ENCODE measurements at places on chromosomes 7 and 10. TPM values are rescaled to one million over a fixed set of nuclear protein-coding genes. Genes with fewer than 3 reads are reported as not detected.

FAM25C gene
- not detected for total RNA-seq

GRCh38 chr10:82867056-82867455 is 992.1 kb downstream of the NRG3 start:
- DNase-seq, result no peak

SLC18A2 gene
- total RNA-seq, result 0.17 TPM

KCNIP2 gene
- total RNA-seq, result 4.1 TPM

DNA sequence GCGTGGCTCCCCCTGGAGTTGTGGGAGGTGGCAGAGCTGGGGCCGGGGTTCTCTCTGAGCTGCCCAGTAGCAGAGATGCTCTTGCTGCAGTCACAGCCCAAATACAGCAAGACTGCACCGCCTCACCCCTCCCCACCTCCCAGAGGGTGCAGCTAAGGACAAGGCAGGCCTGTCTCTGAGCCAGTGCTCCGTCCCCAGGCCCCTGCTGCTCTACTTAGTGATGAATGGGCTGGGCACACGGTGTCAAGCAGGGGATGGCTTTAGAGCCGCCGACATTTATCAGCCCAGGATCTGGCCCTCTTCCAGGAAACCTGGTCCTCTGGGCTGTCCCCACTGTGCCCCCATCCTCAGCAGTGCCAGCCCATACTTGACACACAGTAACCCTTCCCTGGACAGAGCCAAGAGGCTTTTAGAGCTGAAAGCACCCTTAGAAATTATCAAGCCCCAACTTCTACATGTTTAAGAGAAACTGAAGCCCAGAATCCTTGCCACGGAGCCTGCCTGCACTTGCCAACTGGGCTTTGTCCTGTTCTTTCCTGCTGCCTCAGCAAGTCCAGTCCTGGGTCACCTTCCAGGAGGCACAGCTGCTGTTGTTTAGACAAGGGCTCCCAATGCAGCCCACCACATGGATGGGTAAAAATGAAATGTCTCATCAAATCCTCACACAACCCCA is 137.1 kb upstream of the UNC5B start:
- peak; percentile 16 for DNase-seq

- no peak for DNase-seq
These were observed 16.5 kb downstream of the GRID1 start for GRCh38 chr10:86349940-86350630.

DNA sequence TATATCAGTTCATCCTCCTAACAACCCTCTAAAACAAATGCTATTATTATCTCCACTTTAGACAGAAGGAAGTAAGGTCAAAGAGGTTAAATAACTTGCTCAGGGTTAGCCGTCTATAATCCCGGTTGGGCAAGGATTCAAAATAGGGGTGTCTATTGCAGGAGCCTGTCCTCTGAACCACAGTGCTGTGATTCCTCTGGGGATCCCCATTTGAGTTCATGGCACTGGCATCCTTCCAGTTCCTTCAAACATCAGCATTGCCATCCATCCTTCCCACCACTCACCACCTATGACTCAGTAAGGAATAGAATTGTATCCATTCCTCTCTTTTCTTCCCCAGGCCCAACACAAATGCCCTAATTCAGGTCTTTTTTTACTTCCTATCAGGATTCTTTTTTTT is 25.6 kb downstream of the HPS6 start:
- no peak for DNase-seq

GRCh38 chr7:86199881-86200614 is 443.7 kb upstream of the GRM3 start:
- DNase-seq, result no peak

NACAD gene
- total RNA-seq, result 0.08 TPM

GRCh38 chr10:62437696-62438095 is 63.5 kb downstream of the ZNF365 start:
- no peak for DNase-seq

DENND2A gene
- not detected for total RNA-seq
